Stimulated activated naive CD8-positive, alpha-beta T cell treated with anti-CD3 and anti-CD28 coated beads, Interleukin-15, Interleukin-2, amounts not matched to agents 100 U/mL and 50 U/mL, for 24 hours (primary cell): ENCODE measurements at places on chromosomes 16 and 17.

DNA sequence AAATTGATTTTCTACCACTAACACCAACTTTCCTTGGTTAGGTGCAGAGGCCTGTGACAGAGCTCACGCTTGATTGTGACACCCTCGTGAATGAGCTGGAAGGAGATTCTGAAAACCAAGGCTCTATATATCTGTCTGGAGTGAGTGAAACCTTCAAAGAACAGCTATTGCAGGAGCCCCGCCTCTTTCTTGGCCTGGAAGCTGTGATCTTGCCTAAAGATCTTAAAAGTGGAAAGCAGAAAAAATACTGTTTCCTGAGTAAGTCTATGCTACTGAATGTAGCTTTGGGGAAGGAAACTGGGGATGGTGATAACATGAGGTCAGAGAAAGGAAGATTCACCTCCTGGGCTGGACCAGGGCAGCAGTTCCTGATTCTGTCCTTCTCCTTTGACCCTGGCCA lies 38.3 kb downstream of the REXO5 start:
- no peak for DNase-seq

DNA sequence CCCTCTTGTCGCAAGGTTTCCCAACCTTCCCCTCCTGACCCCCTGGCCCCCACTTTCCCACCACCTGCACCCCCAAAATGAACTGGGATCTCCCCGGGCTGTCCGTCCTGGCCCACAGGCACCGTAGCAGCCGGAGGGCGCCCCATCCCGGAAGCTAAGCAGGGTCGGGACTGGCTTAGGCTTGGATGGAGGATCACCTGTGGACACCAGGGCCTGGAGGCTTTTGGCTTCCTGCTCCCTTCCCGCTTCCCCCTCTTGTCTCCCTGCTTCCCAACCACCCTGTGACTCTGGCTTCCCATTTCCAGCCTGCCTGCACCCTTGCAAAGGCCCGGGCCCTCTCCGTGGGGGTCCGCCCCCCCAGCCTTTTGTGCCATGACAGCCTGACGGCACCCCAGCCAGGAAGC lies 2291.3 kb downstream of the TP53TG3F start:
- DNase-seq = no peak

DNA sequence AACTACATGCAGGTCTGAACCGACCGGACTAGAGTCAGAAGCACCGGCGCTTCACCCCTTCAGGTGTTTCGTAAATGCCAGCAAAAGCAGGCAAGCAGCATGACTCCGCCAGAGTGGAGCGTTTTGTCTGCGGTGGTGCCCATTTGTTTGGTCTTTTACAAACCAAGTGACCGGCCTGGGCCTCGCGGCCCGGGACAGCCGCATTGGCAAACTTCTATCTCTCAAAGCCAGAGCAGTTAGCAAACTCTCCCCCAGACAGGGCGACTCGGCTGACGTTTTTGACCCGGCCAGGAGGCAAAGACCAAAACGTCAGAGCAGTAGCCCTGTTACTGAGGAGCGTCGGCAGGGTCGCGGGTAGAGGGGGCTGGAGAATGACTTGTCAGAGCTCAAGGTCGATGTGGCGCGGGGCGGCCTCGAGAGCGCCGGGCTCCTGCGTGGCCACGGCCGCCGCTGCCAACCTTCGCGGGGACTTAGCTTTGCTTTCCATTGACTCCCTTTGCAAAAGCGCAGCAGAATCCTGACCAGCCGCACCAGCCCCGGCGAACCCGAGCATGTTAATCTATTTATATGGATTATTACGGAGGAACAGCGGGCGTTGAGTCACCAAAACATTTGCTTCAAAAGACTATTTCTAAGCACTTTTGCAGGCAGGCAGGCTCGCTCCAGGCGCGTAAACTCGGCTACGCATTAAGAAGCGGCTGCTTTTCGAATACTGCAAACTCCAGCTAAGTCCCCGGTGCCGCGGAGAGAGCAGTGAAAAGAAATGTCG lies 763 bp upstream of the SOX9 start:
- no peak for DNase-seq

DNA sequence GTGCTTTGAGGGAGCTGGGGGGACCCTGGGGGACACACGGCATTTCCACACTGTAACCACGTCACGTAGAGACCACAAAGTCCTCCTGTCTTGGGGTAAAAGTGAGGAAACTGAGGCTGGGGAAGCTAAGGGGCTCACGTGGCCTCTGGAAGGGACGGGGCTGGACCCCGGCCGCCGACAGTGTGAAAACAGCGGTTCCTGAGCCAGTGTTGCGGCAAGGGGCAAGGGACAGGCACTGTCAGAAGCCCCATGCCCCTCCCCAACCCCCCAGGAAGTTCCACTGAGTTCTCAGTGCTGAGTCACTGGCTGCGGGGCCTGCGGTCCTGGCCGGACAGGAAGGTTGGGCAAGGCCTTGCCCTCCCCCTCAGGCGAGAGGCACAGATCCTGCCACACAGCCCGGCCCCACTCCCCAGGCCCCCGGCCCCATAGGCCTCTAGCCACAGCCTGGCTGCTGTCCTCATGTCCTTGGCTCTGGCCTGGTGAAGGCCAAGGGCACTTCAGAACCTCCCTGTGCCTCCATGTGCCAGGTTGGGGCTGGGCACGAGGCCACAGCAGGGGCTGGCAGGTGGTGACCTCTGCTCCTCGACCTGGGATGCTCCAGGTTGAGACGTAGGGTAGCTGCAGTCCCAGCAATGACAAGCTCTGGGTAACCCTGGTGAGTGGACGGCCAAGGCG lies 5.0 kb upstream of the CCDC57 start:
- no peak for DNase-seq

DNA sequence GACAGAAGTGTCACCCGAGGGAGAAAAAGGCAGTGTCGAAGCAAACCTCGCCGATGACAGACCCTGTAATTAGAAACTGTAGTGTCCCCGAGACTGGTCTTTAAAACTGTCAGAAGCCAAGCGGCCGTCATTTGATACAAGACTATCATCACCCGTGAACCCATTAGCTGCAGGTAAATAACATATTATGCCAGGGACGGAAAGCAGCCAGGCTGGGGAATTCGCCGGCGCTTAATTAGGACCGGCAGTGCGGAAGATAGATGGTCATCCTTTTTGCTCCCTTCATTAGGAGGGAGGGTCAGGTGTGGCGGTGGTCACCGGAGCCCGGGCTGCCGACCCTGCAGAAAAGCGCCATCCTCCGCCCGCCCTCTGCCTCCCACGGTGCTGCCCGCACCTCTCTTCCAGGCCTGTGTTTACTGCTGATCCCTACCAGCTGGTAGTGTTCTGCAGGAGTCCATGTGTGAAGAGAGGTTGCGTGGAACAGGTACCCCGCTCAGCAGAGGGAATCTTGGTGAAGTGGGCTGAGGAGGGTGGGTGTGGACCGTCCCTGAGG lies 109.4 kb upstream of the GSE1 start:
- no peak for DNase-seq

- DNase-seq = peak; percentile 89
Observed at GRCh38 chr17:20009302-20010098, at the start of gene SPECC1. Gene SPECC1 (plus strand): TSS chr17:20009359. CDS start chr17:20096652, 87,293 bp downstream.

DNA sequence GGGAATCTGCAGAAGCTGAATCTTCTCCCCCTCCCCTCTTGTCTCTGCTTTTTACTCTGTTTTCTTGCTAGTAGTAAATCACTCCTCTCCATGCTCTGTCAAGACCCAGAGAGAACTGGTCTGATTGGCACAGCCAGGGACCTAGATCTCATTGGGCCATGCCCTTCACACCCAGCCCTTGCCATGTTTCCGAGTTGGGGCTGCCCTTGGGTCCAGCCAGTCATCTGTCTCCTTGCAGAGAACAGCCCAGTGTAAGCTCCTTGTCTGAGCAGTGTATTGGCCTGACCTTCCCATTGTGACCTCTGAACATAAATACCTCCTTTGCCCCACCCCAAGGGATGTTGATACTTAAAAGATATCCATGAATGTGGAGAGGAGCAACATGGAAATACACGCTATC lies 3.9 kb downstream of the MMP15 start:
- no peak for DNase-seq

- peak; percentile 10 for DNase-seq
Observed at GRCh38 chr17:7081341-7082062, 1.5 kb upstream of the CLEC10A start.

DNA sequence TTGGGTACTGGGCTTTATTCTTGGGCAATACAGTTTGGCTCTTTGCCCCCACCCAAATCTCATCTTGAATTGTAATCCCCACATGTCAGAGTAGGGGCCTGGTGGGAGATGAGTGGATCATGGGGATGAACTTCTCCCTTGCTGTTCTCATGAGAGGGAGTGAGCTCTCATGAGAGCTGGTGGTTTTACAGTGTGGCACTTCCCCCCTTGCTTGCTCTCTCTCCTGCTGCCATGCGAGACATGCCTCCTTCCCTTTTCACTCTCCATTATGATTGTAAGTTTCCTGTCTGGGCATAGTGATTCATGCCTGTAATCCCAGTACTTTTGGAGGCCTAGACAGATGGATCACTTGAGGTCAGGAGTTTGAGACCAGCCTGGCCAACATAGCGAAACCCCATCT lies 18.1 kb upstream of the CNEP1R1 start:
- no peak for DNase-seq
